Dermis microvascular lymphatic vessel endothelial cell (primary cell): ENCODE measurements at places on chromosomes 7 and 10.
A peak's percentile ranks its signal among the peaks of the same experiment; 100 is the strongest.

DNA sequence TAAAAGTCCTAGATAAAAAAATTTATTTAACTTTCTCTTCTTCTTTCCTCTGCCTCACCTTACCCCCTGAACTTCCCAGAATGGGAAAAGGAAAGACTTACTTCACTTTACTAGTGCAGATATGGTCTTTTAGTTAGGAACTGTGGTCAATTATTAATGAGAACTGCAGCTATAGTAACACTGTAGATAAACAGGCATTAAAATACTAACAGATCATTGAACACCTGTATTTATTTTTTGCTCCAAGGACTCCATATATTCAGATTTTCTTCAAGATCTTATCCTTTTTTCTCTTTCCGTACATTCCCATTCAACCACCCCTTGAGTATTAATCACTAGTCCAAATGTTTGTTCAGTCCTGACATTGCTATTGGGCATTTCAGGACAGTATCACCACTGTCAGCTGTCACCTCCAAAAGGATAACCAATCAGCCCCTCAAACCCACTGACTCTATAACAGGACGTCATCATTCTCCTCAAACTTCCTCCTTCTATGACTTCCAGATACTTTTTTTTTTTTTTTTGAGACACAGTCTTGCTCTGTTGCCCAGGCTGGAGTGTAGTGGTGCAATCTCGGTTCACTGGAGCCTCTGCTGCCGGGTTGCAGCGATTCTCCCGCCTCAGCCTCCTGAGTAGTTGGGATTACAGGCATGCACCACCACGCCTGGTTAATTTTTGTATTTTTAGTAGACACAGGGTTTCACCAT, 4.2 kb downstream of the CPVL start:
- no peak for DNase-seq

DNA sequence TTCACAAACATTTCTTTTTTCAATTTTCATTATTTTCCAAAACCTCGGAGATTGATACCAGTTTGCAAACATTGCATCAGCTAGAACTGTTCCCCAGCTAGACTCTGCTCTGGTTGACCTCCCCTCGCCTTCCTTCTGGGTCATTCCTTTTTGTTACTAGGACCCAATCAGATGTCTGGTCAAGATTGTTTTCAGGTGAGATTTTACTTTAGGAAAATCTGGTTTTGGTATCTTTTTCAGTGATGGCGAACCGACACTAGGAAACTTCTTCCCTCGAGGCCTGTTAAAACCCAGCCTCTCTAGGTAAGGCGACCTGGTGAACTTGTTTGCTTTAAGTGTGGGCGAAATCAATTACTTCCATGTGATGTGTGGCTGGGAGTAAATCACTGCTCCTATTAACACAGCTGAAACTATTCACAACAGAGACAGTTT, 8.4 kb downstream of the PROSER2 start:
- DNase-seq: no peak

DNA sequence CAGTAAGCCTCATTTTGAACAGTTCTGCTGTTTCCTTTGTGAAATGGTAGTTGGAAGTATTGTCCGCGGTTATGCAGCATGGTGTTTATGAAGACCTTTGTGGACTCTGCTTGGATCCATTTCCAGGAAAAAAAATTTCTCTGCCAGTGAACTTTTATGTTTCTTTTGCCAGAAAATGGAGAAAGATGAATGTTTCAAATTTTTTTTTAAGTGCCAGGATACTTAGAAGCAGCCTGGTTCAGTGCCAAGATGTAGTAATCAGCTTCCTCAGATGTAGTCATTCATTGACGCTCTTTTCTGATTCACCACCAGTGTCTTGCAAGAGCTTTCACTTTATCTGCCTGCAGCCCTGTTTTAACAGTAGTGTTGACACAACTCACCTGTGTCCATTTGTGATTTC, 258.2 kb downstream of the SDK1 start:
- DNase-seq: no peak

GRCh38 chr10:17607603-17608332, 9.4 kb downstream of the HACD1 start:
- DNase-seq: peak; percentile 65

- DNase-seq: no peak
Measured at GRCh38 chr10:3622427-3622826, 162.6 kb downstream of the KLF6 start.

DNA sequence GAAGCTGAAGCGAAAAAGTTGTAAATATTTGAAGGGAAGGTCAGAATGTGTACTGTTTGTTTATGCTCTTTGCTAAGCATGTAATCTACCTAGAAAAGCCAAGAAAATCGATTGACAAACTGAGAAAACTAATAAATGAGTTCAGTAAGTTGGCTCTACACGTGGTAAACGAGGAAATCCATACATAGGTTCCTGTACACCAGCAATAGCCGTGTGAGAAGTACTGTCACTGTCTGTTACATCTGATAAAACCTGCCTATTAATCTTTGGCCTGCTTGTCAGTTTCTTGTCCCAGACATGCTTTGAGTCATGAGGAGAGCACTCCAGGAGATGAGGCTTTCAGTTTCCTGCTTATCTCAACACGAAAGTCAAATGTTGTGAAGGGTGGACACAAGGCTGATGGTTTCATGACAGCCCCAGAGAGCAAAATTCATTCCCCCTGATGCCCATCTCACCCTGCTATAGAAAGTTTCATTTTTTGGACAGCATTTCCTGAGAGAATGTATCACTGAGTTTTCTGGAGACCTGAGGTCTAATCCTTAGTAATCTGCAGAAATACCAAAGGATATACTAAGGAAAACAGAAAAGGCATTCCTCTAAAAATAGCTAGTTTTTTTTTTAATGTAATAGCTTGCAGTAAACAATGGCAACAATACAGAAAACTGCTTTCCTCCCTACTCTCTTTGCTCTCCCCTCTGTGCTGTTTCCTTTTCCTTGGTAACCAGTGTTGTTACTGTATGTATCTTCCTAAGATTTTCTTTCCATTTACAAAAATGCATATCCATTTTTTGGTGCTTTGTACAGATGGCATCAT, 18.8 kb downstream of the BMPR1A start:
- no peak for DNase-seq

- peak; percentile 67 for DNase-seq
Measured at GRCh38 chr10:114970515-114970914, 32.5 kb downstream of the TRUB1 start.

DNA sequence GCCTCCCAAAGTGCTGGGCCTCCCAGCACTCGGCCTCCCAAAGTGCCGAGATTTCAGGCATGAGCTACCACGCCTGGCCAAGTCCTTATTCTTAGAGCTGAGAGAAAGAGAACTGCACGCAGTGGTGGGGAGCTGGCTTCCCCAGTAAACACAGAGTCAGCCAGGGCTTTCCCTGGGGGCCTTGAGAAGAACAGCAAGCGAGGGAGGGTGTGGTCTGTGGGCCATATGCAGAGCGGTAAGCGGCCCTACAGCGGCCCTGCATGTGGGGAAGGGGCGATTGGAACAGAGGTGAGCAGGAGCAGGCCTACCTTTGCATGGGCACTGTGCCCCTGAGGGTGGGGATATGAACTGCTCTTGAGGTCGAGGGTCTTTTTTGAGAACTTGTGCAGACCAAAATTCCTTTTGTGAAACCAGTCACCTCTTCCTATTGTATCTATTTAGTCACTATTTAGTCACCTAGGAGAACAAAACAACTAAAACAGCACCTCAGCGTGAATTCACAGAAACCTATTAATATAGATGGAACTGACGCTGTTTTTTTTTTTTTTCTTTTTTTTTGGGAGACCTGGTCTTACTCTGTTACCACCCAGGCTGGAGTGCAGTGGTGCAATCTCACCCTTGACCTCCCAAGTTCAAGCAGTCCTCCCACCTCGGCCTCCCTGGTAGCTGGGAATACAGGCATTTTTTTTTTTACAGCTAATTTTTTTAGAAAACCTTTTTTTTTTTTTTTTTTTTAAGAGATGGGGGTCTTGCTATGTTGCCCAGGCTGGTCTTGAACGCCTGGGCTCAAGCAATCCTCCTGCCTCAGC, 36.9 kb upstream of the SH2D4B start:
- DNase-seq: no peak

- no peak for DNase-seq
Measured at GRCh38 chr10:73650537-73651331, 5.1 kb downstream of the SYNPO2L start.

DNA sequence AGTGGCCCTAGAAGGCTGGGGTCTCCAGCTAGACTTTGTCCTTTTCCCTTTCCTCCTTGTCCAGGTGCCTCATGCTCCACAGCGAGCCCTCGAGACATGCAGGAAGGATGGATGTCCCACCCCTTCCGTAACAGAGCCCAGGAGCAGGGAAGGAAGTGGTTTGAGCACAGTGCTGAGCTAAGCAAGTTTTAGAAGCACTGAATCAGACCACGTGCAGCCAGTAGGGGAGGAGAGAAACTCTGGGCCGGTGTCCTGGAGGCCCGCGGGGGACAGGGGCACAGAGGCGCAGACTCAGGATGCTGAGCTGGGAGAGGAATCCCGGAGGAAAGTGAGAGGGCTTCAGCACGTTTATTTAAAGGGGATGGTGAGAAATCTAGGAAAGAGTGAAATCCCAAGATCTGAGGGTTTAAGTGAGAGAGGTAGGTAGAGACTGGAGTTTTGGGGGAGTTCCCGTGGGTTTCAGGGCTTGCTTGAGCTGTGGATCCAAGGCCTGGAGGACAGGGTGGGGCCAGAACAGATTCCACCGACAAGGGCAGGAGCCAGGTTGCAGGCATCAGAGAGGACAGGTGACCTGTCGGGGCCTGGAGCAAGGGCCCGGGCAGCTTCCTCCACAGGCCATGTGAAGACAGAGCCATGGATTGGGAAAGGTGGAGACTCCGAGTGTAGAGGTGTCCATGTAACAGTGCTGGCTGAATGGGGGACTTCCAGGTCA, 4.4 kb upstream of the IRF5 start:
- DNase-seq: no peak
